ENCODE measurements at places on chromosomes 7 and 10.

DNA sequence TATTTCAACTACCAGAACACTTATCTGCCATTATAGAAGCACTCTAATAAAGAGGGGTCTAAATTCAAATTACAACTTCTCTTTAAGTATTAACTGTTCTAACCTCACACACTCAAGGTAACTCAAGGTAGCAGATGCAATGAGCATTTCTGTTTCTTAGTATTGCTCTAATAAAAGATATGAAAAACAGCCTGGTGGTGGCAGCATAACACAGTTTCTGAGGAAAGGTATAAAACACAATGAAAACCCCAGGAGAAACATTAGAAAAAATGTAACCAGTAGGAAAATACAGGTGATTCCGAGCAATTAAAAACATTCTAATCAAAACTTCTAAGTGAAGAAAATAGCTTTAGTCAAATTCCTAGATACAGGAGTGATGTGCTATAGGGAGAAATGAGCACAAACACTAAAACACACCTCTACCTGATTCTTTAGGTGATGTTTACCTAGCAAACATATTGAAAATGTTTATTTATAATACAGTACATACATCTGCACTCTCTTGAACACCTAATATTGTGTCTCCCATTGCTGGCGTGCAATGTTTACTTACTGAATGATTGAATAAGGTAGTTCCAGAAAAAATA, 3.5 kb downstream of the MKRN1 start:
- DNase-seq: peak; percentile 10

DNA sequence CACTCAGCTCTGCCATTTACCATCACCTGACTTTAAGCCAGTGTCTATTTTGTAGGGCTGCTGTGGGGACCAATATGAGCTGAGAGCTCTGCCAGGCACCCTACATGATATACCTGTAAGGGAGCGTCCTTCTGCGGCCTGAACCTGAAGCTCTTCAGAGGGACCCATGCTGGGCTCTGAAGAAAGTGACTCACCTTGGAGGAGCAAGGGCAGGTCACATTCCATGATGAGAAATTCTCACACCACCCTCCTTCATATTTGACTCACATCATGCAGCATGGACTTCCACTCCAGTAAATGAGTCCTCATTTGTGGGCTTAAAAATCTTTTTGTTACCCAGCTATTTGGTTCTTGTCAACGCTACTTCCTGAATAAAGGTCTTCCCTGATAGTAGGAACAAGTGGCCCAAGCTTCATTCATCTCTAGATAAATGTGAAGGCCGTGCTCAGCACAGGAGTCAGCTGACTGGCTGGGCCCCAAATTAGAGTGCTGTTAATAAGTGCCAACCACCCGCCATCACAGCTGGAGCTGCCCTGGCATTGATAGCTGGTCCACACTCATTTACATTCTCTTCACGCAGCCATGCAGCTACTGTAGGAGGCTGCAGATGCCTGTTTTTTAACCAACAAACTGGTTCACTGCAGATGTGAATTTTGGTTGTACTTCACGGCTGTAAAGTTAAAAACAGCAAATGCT, 78.4 kb downstream of the RNF216 start:
- DNase-seq: no peak

- DNase-seq: no peak
Measured at GRCh38 chr7:112362731-112363131, 87.5 kb upstream of the IFRD1 start.

- DNase-seq: no peak
Measured at GRCh38 chr10:101617102-101617823, 29.1 kb downstream of the DPCD start.

DNA sequence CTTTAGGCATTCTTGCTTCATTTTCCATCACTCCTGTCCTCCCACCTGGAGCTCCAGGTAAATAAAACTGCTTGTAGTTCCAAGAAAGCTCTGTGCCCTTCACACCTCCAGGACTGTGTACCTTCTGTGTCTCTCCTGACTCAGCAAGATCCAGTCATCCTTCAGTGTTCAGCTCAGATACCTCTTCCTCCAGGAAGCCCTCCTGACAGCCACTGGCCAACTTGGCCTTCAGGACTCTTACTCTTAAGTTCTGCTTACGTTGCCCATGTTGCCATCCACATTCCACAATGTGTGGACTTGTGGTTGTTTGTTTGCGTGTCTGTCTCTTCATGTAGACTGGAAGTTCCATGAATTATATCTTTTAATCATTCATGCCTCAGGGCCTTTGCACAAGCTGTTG, 48.0 kb downstream of the SORCS3 start:
- DNase-seq: no peak

DNA sequence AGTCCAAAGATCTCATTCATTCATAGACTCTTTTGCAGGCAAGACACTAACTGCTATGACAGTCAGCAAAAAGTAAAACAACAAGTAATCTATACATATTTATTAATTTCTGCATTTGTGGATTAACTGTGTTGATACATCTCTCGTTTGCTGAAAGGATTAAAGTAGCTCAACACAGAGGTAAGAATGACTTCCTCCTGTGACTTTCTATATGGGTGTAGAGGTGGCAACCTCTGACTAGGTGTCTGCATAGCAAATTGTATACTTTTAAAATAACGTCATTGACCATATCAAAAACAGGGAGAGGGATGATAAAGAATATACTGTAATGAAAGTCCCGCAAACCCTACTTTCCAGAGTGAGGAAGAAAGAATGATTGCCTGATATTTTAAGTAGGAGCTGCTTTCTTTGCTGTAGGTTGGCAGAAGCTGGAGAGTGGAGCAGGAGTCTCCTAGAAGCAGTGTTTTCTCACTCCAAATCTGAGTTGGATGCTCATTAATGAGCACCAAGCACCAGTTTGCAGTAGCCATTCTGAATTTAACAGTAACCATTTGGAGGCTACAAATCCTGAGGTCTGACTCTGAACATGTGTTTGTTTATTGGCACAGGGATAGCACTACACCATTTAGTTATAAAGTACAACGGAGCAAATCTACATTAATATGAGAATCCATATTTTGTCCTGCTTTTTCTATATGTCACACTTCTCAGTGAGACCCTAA, 9.2 kb upstream of the LRRN3 start:
- no peak for DNase-seq

DNA sequence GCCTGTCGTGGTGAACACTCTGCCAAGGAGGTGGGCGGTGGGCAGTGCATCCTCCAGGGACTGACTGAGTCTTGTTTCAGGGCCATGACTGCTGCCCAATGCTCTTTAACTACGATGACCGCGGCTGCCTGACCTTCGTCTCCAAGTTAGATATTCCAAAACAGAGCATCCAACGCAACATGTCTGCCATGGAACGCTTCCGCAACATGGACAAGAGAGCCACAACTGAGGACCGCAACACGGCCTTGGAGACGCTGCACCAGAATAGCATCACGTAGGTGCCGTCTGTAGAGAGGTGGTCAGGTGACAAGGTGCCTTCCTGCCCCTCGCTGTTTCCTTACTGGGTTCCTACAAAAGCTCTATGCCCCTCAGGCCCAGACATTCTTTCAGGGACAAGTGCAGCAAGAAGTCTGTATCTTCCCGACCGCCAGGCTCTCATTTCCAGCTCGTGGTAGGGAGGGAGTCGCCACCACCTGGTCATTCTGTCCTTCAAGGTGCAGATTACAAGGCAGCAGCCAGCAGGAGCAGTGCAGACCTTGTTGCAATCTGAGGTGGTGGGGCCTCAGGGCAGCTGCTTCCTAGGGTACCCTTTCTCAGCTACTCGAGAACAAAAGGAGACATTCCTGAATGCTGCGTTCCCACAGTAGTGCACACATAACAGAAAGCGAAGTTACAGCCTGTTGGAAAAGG, 14.9 kb upstream of the ARPC1B start:
- DNase-seq: no peak

DNA sequence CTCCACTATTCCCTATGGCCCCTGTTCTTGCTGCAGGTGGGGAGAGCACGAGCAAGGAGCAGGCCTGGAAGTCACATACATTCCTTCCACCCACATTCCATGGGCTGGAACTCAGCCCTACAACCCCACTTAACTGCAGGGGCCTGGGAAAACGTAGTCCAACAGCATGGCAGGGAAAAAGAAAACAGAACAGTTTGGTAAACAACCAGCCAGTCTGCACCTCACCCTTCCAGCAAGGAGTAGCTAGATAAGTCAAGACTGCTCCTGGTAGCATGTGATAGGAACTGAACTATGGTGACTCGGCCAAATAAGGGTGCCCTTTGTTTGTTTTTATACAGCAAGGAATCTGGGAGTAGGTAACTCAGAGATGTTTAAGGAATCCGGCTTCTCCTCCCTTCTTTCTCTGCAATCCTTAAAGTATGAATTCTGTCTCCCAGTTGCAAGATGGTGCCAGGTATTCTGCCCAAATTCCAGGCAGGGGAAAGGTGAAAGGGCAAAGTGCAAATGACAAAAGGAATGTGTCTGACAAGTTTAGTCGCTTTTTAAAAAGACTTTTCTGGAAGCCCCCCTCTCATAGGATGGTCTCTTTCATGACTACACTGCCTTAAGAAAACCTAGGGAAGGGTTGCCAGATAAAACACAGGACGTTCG, 311.7 kb upstream of the NEBL start:
- DNase-seq: no peak

- no peak for DNase-seq
Measured at GRCh38 chr7:135224027-135224426, 9.6 kb upstream of the STRA8 start.

DNA sequence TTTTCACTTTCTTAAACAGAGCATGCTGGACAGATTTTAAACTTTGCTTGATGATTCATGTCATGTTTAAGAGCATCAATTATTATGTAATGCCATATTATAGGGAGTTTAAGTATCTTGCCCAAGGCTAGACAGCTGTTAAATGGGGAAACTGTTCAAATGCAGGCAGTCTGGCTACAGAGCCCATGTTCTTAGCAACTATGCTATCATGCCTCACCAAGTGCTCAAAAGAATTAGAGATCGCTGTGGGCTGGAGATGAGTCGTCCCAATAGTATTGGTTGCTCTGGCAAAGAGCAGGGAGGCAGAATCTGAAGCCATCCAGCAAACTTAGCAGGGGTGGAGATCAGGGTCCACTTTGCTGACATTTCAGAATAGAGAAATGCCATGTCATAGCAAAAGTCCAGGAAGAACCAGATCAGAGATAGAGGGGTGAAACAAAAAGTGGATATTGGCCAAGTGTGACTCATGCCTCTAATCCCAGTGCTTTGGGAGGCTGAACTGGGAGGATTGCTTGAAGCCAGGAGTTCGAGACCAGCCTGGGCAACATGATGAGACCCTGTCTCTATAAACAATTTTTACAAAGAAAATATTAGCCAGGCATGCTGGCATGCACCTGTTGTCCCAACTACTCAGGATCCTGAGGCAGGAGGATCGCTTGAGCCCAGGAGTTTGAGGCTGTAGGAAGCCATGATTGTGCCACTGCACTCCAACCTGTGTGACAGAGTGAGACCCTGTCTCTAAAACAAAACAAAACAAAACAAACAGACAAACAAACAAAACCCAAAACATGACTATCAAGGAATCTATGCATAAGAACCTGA, 57.8 kb downstream of the BAMBI start:
- no peak for DNase-seq

DNA sequence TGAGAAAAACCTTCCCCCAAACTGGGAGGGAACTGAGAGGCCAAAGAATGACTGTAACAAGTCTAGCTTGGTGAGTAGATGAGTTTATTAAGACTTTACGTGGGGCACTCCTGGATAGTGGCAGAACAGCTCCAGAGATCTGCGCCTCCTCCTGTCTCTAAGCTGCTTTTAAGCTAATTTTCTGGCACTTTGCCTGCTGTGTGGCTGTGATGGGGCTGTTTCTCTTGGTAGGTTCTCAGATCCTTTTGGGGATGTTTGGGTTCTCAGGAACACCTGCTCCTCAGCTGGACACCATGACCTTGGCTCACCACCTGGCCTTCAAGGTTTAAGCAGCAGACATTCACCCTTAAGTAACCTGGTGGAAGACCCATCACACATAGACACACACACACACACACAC, 68.3 kb downstream of the AKR1E2 start:
- no peak for DNase-seq

DNA sequence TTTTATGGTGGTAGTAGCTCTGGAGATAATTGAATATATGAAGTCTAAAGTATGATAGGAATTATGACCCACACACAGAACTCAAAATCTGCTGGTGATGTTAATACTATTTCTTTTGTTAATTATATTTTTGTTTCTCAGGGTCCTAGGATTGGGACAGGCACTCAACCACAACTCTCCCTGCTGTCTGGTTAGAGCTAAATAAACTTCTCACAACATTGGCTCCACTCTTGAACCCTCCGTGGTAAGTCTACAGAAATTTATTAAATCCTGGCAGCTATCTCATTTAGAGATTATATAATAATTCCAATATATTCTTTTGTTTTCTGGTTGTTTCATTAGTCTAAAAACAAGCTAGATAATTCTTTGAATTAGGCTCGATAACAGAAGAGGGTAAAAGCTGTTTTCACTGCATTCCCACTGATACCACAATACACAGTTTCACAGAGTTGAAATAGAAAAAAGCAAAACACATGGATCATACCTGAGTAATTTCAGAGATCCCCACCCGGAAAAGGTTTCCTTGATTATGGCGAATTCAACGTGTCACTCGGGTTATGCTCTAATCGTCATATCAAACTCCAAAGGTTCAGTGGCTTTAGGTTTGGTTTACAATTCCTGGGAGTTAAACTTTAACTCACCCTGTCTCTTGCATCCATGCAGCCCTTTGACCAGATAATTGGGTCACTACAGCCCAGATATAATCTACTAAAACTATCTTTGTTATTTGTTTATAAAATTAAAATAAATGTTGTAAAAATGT, at the start of gene A1CF:
Gene A1CF, minus strand, starts transcription at position 531 of the 763 bp plus-strand sequence. CDS start 25,687 bp downstream, outside the sequence.
- no peak for DNase-seq

DNA sequence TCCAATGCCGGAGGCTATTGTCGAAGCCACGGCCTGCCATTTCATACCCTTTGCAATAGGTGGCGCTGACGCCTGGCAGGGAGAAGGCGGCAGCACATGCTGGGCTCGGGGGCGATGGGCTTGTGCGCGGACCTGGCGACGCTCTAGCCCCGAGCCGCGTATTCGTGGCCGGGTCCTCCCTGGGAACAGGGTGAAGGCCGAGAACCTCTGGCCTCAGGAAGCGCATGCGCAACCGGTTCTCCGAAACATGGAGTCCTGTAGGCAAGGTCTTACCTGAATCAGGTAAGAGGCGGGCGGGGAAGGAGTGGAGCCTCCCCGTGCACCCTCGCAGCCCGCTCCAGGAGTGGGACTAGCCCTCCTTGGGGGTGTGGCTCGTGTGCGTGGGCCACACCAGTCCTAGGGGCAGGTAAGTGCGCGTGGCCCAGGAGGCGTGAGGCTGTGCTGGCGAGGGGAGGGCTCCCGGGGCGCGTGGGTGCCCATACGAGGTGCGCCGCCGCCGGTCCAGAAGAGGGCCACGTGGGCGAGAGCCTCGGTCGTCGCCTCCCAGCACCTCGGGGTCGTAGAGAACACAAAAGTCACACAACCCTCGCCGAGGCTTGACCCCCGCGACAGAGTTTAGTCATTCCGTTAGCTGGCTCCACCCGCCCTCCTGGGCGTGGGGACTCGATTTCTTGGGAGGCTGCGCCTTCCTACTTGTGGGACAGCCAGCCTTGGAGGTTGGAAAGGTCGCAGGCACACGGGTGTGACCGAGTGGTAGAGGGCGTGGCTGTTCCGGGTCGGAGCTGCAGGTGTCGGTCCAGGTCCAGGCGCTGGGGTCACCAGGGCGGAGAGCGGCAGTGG, 5.6 kb upstream of the MEST start:
- peak; percentile 36 for DNase-seq
